Head of caudate nucleus (tissue), 42 donors: ENCODE measurements at places on chromosomes 3 and 15.

- DNase-seq: no peak
Observed at GRCh38 chr3:45178183-45179023, 32.2 kb upstream of the CDCP1 start.

DNA sequence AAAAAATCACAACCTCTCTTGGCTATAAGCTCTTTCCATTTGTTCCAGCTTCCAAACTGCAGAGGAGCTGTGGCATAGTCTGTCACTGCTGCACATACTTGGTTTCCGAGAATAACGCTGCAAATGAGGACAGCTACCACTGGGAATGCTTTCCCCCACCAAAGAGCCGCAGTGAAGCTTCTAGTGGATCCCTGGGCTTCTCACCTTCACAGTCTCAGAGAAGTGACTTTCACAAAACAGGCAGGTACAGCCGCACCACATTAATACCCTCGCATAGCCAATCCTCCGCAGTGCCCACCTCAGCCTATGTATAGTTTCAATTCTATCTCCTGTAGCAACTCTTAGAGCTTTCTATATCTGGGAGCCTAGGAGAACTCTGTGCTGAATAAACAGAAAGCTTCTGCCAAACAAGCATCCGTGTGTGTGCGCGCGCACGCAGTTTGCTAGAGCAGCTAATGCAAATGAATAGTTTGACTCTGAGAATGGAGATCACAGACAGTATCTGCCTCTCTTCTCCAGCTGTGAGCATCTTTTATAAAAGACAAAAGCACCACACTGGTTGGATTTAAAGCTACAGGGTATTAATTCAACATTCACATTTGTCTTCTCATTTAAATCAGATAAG, 81.9 kb upstream of the PLXND1 start:
- peak; percentile 86 for DNase-seq

DNA sequence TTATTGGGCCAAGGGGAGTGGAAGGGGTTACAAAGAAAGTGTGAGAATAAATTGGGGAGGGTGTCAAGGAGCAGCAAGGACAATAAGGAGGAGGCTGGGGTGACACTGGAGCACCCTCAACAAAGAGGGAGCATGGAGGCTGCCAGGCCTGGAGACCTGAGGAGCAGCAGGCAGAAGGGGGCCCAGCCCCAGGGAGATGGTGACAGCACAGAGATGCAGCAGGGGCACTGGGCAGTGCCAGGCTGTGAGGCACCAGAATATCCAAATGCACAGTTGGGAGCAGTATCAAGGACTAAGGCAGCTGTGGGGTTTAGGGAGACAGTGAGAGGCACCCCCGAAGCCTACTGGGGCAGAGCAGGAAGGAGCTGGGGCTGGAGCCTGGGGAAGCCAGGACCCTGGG, 19.4 kb upstream of the ALAS1 start:
- DNase-seq: no peak

GRCh38 chr3:183563536-183563874, 8.0 kb upstream of the KLHL6 start:
- no peak for DNase-seq

DNA sequence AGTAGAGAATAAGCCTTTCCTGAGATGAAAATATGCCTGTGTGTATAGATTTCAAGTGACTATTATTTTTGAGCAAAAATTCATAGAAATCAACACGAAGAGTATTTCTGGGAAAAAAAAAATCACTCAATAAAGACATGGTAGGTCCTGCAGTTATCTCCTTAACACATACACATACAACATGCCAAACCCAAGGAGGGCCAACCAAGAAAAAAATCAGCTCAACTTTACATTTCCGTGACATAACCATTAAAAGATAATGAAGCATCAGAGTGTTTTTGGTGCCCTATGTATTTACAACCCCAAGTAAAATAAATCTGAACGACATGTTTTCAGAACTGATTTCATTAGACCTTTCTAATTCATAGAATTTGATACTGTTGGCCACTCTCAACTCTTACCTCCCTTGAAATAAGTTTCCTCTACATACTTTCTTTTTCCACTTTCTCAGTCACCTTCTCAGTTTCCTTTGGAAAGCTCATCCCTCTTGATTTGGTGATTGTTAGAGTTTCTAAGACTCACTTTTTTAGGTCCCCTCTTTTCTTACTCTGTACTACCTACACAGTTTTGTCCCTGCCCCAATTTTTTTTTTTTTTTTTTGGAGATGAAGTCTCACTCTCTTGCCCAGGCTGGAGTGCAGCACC, 162.3 kb downstream of the TBL1XR1 start:
- DNase-seq: no peak

GRCh38 chr3:66719796-66720356, 219.1 kb upstream of the LRIG1 start:
- DNase-seq: no peak

- no peak for DNase-seq
Observed at GRCh38 chr3:15974647-15975046, 176.9 kb upstream of the ANKRD28 start.

DNA sequence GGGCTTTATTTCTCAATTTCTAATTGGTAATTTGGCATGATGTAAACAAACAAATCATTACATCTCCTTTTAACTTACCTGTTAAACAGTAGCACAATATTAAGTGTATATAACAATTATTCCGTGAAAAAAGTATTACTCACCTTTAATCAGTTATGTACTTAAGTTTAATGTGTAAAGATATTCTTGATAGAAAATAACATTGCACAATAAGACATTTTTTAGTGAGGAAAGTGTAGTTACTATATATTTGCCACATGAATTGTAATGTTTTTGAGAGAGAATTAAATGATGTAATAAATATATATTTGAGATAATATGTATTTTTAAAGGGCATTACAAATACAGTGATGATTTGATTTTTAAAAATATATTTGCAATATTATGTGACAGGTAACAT, 10.9 kb upstream of the CCNB2 start:
- no peak for DNase-seq

DNA sequence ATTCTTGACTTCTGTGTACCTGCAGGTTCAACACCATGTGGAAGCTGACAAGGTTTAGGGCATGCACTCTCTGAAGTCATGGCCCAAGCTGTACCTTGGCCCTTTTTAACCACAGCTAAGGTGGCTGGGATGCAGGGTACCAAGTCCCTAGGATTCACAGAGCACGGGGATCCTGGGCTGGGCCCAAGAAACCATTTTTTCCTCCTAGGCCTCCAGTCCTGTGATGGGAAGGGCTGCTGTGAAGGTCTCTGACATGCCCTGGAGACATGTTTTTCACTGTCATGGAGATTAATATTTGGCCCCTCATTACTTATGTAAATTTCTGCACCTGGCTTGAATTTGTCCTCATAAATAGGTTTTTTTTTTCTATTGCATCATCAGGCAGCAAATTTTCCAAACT, 937.5 kb upstream of the ROBO1 start:
- DNase-seq: no peak

DNA sequence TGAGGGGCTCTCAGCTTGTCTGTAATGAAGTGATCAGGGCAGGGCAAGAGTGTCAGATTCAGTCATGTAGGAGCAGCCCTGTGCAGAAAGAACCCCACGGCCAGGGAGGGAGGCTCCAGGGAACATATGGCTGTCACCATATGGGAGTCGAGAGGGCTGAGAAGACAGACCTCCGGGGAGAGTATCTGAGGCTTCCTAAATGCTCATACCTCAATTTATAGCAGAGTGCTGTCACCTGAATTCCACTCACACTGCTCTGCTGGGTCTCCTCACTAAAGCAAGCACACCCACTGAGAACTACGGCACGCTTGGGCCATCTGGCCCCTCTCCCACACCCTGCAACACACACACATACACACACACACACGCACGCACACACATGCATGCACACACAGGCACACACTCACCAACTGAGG, 92.3 kb upstream of the TJP1 start:
- DNase-seq: no peak

DNA sequence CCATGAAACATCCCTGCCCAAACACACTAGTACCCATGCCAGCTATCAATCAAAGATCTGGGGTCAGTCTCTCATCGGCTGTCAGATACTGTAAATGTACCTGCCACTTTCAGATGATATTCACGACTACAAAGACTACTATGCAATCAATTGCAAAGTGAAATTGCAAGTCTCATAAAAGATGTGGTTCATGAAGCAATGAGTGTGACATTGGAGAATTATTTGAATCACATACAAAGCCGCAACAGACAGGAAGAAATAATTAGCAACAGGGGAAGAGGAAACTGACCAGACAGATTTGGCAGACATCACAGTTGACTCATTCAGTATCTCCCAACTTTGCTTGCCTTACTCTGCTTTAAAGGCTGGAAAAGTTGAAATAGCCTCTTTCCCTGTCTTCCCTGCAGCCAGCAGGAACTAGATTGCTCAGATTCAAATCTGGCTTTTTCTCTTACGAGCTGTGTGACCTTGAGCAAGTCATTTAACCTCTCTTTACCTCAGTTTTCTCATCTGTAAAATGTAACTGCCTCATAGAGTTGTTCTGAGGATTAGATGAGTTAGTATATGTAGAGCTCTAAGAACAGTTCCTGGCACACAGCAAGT, 95.7 kb upstream of the C3orf80 start:
- no peak for DNase-seq

GRCh38 chr3:35641920-35642527, 2.7 kb downstream of the ARPP21 start:
- DNase-seq: no peak

DNA sequence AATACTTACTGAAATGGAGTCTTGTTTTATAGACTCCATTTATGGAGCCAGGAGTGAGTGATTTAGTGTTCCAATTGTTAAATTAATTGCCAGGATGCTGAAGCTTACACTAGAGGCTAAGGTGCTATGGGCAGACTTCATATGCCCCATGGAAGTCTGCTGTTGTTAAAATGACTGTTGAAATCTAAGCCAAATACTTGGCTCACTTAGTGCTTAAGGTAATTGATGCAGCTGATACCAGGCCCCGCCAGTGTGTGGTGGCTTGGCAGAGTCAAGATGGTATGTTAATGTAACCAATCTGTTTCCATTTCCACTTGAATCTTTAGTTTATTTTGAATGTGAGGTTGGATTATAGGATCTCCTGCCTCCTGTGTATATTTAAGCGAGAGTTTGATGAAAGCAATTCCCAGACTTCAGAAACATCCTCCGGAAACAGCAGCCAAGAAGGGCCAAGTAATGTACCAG, 187.1 kb downstream of the ITPR1 start:
- DNase-seq: no peak

DNA sequence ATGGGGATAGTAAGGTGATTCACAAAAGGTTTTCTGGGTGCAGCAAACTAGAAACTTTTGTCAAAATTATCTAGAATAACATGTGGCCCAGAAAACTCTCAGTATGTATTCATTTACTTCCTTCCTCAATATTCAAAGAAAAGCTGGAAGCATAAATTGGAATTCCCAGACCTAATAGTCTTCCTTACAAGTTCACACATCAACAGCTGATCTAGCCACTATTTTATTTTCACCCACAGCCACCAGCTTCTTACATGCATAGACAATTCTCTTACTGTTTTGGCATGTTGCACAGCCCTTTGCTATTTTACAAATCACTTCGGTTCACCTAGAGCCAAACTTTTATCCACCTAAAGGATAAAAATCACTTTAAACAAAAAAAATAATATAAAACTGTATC, 647.8 kb upstream of the CCDC54 start:
- no peak for DNase-seq
